ENCODE measurements at places on chromosomes 4 and X. TPM values are rescaled to one million over a fixed set of nuclear protein-coding genes. Genes with fewer than 3 reads are reported as not detected.

The SFRP2 gene
- polyA plus RNA-seq, result 5.0 TPM

The EFNB1 gene
- polyA plus RNA-seq, result 22.2 TPM

The CHIC1 gene
- polyA plus RNA-seq, result 0.71 TPM

The AFF2 gene
- 0.02 TPM for polyA plus RNA-seq

The GRPEL1 gene
- 21.7 TPM for polyA plus RNA-seq

All from esophagus (tissue), 2 donors.